ENCODE measurements at places on chromosomes 13 and 19.
A peak's percentile ranks its signal among the peaks of the same experiment; 100 is the strongest.

- DNase-seq, result no peak
Observed at GRCh38 chr13:73991884-73992283, 142.3 kb downstream of the KLF12 start.

DNA sequence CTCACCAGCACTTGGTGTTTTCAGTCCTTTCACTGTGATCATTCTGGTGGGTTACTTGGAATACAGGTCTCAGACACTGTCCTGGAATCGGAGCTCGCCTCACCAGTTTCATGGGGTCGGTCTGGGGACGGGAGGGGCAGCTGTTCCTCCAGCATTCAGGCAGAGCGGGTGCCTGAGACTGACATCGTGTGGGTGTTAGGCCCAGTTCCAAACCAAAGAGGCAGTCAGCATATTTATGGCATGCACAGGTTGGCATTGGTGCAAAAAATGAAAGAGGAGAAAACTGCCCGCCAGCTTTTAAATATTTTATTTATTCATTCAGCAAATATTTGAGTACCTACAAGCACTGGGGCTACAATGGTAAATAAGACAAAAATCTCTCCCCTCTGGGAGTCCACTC is 20.1 kb downstream of the PLEKHF1 start:
- no peak for DNase-seq

DNA sequence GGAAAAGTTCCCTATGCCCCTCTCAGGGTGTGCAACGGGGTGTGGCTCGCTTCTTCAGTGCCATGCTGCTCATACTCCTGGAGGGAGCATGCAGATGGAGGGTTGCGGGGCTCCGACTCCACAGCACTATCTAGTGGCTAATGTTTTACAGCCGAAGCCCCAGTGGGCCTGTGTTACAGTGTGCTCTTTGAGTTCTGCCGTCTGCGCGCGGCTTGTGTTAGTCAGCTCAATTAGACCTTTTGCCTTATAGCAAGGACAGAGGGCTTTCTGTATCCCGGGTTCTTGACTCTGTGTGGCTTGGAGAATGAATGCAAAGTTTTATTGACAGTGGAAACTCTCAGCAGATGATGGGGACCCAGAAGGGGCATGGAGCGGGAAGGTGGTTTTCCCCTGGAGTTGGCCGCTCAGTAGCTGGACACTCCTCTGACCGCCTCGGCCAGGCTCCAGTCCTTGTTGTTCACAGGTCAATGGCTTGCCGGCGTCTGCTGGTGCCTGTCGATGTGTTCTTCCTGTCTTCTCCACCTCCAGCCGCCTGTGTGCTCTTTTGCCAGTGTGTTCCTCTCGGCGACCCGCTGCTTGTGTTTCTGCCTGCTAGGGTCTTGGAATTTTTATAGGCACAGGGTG is 383.4 kb downstream of the LMO7 start:
- no peak for DNase-seq

DNA sequence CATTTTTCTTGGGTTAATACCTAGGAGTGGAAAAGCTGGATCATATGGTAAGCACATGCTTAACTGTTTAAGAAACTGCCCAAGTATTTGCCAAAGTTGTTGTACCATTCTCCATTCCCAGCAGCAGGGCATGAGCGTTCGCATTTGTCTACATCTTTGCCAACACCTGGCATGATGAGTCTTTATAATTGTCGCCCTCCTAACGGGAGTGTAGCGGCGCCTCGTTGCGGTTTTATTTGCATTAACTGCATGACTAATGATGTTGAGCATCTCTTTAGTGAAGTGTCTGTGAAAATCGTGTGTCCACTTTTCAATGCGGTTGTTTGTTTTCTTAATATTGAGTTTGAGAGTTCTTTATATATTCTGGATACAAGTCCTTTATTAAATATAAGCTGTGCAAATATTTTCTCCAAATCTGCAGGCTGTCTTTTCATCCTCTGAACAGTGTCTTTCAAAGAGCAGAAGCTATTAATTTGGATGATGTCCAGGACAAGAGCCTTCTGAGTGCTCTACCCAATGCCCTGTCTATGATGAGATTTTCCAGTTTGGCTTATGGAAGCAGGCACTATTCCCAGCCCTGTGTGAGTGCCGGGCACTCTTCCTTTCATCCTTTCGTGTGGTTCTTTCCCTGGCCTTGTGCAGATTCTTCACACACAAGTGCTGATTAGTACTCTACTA is 202.0 kb downstream of the FOXO1 start:
- DNase-seq, result no peak

DNA sequence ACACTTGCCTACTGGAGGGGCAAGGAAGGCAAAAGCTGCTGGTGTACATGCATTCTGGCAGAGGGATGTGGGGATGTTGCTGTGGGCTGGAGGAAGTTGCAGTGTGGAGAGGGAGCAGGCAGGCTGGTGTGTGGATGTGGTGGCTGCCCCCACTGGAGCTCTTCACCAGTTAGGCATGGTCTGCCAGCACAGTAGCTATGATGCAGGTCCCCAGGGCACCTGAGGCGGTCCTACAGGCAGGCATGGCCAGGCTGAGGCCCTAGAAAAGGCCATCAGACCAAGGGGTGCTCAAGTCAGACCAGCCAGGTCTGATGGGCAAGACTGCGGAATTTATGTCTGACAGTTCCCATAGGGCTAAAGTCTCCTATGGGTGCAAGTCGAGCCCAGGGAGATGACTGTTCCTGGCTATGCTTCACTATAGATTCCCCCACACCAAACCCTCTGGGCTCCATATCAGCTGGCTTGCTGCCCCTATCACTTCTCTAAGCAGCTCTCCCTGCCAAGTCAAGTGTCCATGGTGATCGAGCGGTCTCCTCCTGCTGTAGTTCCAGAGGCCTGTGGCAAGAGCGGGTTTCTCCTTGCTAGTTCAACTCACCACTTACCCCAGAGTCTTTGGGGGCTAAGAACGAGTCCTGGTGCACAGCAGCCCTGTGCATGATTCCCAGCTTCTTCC is 473.1 kb downstream of the TDRD3 start:
- no peak for DNase-seq

DNA sequence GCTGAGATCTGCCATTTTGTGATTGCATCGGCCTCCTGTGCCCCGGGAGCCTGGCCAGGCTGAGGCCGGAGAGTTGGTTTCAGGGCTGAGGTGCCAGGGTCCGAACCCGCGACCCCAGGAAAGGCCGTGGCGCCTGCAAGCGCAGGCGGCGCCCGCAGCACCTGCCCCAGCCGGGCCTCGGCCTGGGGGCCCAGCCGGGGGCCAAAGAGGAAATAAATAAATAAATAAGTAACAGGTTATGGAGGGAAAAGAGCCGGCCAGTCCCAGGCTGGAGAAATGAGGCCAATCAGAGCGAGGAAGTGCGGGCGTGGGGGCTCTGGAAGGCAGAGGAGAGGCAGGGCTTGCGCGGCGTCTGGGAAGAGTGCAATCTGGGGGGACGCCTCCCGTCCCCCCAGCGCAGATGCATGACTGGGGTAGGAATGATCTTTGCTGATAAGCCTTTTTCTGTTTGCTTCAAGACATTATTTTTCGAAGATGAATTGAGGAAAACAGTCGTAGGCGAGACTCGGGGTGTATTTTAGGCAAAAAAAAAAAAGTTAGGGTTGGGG is 145.6 kb upstream of the ZNF536 start:
- DNase-seq, result no peak

- no peak for DNase-seq
Observed at GRCh38 chr13:44092078-44092970, 212.6 kb downstream of the LACC1 start.

DNA sequence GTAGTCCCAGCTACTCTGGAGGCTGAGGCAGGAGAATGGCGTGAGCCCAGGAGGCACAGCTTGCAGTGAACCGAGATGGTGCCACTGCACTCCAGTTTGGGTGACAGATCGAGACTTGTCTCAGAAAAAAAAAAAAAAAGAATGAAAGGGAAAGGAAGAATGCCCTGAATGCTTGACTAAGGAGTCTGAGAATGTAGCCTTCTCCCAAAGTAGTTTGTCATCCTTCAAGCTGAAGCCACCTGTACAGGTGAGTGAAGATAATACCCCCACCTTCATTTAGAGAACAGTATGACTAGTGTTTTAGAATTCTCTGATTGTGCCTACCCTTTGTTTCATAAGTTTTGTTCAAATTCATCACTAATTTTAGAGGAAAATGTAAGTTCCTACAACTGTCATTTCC is 5.9 kb downstream of the RCBTB1 start:
- no peak for DNase-seq

GRCh38 chr13:40259899-40260298 is 406.5 kb downstream of the FOXO1 start:
- DNase-seq, result peak; percentile 52

- no peak for DNase-seq
Observed at GRCh38 chr13:42114278-42114677, 65.8 kb downstream of the DGKH start.

DNA sequence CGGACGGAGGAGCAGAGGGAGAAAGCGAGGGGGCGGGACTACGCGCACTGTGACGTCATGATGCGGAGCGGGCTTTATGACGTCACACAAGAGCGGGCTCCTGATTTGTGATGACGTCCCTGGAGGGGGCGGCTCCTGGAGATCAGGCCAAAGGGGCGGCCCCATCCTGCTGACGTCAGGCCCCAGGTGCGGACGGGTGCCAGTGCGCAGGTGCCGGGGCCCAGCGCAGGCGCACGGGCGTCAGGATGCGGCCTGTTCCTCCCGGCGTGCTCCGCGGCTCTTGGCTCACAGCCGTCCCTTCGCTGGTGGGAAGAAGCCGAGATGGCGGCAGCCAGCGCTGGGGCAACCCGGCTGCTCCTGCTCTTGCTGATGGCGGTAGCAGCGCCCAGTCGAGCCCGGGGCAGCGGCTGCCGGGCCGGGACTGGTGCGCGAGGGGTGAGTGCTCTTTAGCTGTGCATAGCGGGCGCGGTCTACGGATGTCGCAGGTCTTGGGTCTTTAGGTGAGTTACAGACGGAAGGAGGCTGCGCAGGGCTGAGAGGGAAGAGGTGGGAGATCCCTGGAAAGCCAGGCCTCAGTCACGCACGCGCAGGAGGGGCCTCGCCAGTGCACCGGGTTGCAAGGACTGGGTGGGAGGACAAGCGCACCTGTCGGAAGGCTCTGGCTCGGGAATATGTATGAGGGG is at the start of the genes EMC10 and GARIN5A:
EMC10 (plus strand) TSS at position 284 of the 683 bp plus-strand sequence; CDS start at position 322, 38 bp downstream.
GARIN5A (minus strand) TSS at position 625 of the 683 bp plus-strand sequence; CDS start at position 165, 460 bp downstream.
- peak; percentile 92 for DNase-seq

DNA sequence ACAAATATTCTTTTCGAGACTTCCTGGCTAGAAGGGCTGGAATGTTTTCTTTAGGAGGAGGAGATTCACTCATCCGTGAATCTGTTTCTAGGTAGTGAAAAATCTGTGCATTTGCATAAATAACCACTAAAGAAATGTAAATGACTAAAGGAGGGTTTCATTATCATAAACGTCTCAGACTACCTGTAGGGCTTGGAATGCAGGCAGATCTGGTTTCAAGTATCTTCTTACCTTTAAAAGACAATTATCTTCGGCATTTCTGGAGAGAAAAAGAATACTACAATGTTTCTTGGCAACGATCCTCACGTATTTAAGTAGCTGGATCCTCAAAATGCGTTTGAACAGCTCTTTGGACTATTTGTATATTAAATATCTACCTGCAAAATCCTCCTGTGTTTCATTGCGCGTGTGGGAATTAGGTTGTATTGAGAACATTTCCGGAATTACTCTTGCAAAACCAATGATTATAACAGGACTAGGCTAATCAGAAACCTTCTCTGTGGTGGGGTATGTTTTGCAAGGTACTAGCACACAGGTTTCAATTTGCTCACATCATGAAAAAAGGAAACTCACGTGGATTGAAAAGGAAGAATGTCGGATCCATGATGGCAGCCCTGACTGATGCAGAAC is 291.1 kb upstream of the ARGLU1 start:
- DNase-seq, result no peak

GRCh38 chr13:33366469-33367062 is 81.0 kb upstream of the STARD13 start:
- DNase-seq, result no peak

DNA sequence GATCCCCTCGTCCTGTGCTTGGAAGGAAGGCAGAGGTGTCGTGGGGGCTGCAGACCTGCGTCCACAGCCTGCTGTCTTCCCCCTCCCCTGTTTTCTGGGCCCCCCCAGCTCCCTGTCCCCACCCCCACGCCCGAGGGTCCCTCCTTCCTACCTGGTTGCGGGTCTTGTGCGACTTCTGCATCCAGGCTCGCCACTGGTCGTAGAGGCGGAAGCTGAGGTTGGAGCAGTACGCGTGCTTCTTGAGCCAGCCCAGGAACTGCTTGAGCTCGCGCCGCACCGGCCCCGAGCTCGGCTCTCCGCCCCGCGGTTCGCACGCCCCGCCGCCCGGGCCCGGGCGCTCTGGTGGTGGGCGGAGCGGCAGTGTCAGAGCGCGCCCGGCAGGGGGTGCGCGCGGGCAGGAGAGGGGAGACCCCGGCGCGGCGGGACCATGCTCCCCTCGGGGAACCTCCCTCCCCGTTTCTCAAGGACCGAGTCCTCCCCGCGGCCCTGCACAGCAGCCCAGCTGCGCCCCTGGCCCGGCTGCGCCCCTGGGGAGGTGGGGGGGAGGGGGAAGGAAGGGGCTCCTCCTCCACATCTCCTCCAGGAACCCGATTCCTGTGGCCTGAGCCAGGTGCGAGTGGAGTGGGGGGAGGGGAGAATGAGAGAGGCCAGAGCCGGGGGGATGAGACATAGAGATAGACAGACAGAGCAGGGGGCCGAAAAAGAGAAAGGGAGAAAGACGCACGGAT is 5.7 kb downstream of the REX1BD start:
- peak; percentile 70 for DNase-seq

DNA sequence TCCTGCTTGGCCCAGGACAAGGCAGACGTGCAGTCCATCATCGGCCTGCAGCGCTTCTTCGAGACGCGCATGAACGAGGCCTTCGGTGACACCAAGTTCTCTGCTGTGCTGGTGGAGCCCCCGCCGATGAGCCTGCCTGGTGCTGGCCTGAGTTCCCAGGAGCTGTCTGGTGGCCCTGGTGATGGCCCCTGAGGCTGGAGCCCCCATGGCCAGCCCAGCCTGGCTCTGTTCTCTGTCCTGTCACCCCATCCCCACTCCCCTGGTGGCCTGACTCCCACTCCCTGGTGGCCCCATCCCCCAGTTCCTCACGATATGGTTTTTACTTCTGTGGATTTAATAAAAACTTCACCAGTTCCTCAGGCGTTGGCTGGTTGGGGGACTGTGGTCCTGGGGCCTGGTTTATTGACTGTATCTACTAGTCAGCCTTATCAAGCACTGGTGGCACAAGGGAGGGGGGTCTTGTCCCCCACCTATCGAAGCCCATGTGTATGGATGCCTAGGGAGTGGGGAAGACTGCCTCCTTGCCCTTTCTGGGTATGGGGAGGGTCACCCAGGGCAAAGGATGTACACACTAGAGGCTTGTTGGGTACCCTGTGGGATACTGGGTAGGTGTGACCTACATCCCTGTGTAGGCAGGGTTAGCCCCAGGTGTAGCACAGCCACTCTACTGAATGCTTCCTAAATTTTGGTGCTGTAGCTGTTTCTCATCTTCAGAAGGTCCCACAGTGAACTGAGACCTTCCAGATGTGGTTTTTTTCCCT is 4.4 kb downstream of the CHMP2A start:
- no peak for DNase-seq

- no peak for DNase-seq
Observed at GRCh38 chr19:2212861-2213711, 23.0 kb downstream of the PLEKHJ1 start.

DNA sequence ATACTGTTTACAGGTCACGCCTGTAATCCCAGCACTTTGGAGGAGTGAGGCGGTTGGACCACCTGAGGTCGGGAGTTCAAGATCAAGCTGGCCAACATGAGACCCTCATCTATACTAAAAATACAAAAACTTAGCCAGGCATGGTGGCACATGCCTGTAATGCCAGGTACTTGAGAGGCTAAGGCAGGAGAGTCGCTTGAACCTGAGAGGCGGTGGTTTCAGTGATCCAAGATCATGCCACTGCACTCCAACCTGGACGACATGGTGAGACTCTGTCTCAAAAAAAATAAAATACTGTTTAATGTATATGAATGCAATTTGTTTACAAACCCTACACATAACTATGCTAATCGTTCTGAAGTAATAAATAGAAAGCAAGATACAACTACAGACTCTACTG is 102.4 kb downstream of the ZNF486 start:
- DNase-seq, result no peak

GRCh38 chr13:110162053-110162452 is 144.9 kb downstream of the COL4A1 start:
- DNase-seq, result no peak

Measured in amniotic epithelial cell (primary cell).